Diencephalon (tissue), 1 donor: ENCODE measurements at places on chromosomes 7 and 10. TPM values are rescaled to one million over a fixed set of nuclear protein-coding genes. Genes with fewer than 3 reads are reported as not detected.

GIMAP2 gene
- 6.7 TPM for total RNA-seq

AKR1B15 gene
- total RNA-seq, result not detected

TDRD1 gene
- 1.4 TPM for total RNA-seq

SUGCT gene
- total RNA-seq, result 3.7 TPM

PNLIPRP3 gene
- total RNA-seq, result not detected

CRYGN gene
- total RNA-seq, result not detected

ACBD7 gene
- total RNA-seq, result 54.2 TPM

TMUB1 gene
- 12.0 TPM for total RNA-seq

OLAH gene
- not detected for total RNA-seq

GGCT gene
- total RNA-seq, result 27.0 TPM

NT5C3A gene
- 62.5 TPM for total RNA-seq

AOAH gene
- total RNA-seq, result 5.3 TPM

MMD2 gene
- total RNA-seq, result 8.5 TPM

GPR146 gene
- 3.2 TPM for total RNA-seq

MMP21 gene
- 0.46 TPM for total RNA-seq

OR6V1 gene
- total RNA-seq, result not detected

FBXL15 gene
- 19.4 TPM for total RNA-seq

CALN1 gene
- total RNA-seq, result 41.5 TPM

SLC26A5 gene
- total RNA-seq, result 0.46 TPM

LRIT2 gene
- not detected for total RNA-seq

SPDYE5 gene
- not detected for total RNA-seq

TRIM73 gene
- 4.4 TPM for total RNA-seq

LSM8 gene
- total RNA-seq, result 87.4 TPM

SPAM1 gene
- total RNA-seq, result not detected

EN2 gene
- total RNA-seq, result 0.23 TPM

TMEM26 gene
- 1.8 TPM for total RNA-seq

HIF1AN gene
- total RNA-seq, result 20.5 TPM

CUL1 gene
- 56.7 TPM for total RNA-seq

CYP3A7 gene
- not detected for total RNA-seq

AZGP1 gene
- total RNA-seq, result not detected

CALHM2 gene
- total RNA-seq, result 2.5 TPM

ABCB4 gene
- 2.3 TPM for total RNA-seq

CHAT gene
- total RNA-seq, result 2.3 TPM

HKDC1 gene
- 2.1 TPM for total RNA-seq

C10orf67 gene
- total RNA-seq, result 1.2 TPM

PDE6C gene
- not detected for total RNA-seq
